Cortex of kidney (tissue), 1 donor: ENCODE measurements at places on chromosomes 5 and 9.

DNA sequence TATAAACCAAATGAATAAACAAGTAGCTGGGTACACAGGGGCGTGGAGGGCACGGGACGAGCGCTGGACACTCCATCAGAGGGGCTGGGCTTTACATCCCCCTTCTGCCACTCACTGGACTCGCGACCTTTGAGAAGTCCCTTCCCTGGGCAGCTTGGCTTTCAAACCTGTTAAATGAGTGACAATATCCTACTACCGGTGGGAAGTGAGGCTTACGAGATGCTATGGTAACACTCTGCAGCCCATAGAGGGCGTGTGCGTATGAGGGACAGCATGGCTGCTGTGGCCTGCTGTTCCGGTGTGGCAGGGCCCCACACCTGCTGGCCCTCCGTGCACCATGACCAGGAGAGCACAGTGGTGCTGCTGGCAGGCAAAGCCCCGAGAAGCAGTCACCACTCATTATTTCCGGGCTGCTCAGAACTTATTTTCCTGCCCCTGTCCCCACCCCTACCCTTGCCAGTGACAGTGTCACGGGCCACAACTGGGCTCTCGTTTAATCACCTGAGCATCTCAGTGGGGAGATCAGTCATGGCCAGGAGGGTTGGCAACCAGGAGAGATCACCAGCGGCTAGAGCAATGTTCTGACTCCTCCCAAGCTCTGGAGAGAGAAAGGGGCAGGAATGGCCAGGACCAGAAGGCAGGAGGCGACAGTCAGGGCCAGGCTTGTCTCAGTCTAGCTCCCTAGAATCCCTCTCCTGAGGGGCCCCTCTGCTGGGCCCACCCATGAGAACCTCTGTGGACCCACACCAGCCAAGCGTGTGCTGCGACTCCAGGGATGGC lies 10.5 kb downstream of the CLTB start:
- DNase-seq: no peak

DNA sequence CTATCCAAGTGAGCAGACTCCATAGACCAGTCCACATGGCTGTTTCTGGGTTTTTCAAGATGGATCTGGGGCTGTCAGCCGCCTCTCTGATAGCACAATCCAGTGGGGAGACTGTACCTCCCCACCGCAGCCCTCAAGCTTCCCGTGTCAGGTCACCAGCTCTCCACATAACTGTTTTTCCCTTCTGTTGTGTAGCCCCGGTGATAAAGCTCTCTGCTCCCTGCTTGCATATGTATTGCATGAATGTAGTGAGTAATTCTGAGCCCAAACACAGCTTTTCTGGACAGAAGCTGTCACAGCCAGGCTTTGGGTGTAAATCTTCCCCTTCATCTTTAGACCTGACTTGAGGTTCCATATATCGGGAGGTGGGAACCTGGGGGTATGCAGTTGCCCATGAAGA lies 23.1 kb upstream of the CFAP157 start:
- DNase-seq: no peak

GRCh38 chr9:122394265-122395125 lies 23.7 kb downstream of the PTGS1 start:
- no peak for DNase-seq

DNA sequence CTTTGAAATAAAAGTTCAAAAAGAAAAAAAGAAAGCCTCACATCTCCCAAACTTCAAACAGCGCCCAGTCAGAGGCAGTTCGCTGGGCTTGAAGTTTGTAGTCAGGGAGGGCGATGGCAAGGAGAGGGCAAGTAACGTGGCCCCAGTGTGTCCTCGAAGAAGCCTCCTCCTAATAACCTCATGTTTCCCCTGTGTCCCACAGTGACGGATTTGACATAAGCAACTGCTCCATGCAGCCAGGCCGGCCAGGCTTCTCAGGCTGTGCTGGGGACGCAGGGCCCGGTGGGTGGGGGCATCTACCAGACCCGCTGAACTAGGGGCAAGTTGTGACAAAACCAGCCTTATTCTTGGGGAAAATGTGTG lies 172.2 kb downstream of the ERCC6L2 start:
- DNase-seq: no peak

- no peak for DNase-seq
Observed at GRCh38 chr9:89598926-89599325, 5.9 kb upstream of the GADD45G start.

- DNase-seq: no peak
Observed at GRCh38 chr9:128048663-128049062, 18.5 kb downstream of the NAIF1 start.

GRCh38 chr5:170211575-170212334 lies 21.0 kb upstream of the C5orf58 start:
- DNase-seq: no peak

GRCh38 chr5:174188295-174188694 lies 142.8 kb downstream of the NSG2 start:
- DNase-seq: no peak

- no peak for DNase-seq
Observed at GRCh38 chr5:121378046-121378445, 473.6 kb upstream of the FTMT start.

DNA sequence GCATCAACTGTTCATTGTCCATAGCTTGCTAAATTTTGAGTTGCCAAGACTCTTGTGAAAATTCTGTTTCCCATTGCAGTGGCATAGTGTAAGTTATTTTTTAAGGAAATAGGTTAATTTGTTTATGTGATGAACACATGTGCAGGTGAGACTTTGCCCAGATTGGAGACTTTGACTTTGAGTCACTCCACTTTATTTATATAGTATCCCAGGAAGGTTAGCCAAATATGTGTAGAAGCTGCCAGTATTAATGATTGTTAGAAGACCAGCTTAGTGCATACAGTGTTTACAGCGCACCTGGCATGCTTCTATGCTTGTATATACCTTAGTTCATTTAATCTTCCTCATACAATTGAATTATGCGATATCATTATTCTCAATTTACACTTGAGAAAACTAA lies 51.0 kb downstream of the MTAP start:
- DNase-seq: no peak

DNA sequence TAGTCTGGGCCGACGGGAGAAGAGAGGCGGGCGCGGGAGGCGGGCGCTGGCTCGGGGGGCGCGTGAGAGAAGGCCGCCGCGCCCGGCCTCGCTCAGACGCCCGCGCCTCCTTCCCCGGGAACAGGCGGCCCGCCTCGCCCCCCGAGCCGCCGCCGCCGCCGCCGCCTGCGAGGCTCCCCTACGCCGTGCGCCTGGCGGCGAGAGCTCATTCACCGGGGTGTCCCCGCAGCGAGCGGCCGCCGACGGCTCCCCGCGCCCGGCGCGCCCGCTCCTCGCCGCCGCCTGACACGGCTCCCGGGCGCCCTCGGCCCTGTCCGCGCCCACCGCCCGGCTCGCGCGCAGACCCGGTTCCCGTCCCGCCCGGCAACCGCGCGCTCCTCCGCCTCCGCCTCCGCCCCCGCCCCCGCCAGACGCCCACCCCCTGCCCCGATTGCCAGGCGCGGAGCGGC lies at the start of gene GNAQ:
TSS of gene GNAQ (minus strand) at position 368 of the 449 bp plus-strand sequence. CDS start 576 bp downstream, outside the sequence.
- DNase-seq: no peak

GRCh38 chr5:3598769-3599211 lies 3.2 kb downstream of the IRX1 start:
- DNase-seq: no peak

DNA sequence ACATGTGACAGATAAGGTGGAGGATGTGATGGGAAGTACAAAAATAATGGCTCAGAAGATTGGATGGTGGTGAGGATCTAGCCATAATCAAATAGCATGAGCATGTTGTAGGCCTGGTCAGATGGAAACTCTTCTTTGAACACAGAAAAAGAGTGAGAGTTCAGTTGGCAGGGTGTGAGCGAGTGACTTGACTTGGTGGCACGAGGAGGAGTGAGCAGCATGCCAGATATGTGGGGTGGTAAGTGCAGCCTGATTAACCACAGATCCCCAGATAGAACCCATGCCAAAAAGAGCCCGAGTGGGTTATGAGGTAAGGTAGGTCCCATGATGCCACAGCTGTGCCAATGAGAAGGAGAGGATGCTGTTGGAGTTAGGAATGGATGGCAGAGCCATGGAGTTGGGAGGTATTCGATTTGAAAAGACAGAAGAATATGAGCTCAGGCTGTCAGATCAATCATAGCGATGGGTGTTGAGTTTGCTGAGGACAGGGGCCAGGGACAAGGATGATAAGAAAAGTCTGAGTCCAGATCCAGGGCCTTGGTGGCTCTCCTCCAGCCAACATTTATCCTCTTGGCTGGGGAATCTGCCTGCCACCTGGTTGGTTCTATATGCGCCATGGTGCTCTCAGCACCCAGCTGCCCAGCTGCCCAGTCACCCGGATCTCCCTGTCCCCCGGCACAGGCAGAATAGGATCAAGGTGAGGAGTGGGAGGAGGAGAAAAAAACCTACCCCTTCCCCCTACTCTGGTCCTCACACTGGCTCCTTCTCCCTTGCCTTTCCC lies 16.5 kb downstream of the GARNL3 start:
- DNase-seq: no peak

GRCh38 chr9:3434594-3434993 lies 91.2 kb downstream of the RFX3 start:
- no peak for DNase-seq

GRCh38 chr9:133347515-133347984 lies 381 bp downstream of the MED22 start:
- no peak for DNase-seq

GRCh38 chr9:128409978-128410377 lies 10.7 kb upstream of the CERCAM start:
- no peak for DNase-seq

DNA sequence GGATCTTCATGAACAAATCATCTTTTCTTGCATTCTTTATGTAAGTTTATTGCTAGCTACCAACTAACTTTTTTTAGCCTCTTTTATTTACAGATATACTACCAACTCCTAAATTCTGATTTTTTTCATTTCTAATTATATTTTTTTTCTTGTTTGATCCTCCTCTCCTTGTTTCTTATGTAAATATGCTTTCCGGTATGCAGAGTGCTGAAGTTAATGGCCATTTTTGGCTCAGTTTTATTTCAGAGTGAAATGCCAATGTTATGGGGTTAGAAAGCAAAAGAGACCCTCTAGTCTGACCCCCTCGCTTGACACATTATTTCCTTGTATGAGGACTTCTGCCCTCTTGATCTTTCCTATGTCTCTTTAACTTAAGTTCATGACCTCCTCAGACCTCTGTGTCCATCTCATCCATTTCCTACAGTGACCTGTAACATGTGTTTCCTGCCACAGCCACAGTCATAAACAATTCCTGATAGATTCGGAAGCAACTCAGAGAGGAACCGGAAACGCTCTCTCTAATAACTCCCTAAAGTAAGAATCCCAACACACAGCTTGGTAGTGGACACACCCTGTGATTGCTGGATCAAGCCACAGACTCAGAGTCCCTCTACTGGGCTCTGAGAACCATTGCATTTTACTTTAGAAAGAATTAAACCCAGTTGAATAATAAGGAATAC lies 42.9 kb upstream of the AFAP1L1 start:
- DNase-seq: no peak

DNA sequence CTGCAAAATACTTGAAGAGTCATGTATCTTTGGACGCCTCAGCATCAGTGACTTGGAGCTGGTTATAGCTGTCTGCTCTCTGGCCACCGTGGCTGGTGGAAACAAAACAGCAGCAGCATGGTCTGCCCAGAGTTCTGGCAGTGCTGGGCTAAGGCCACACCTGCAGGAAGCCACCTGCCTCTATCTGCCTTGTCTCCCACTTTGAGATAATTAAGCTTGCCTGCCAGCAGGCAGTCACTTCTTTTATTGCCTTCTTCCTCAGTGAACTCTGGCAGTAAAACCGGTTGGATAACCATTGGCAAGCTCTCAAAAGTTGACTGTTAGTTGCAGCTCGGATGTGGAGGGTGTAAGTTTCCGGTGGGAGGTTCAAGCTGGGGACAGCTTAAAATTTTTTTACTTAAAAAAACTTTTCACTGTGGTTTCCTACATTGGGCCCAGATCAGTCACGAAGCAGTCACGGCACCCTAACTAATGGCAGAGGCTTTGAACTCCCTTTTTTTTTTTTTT lies 4.9 kb downstream of the SMIM3 start:
- DNase-seq: no peak

- DNase-seq: no peak
Observed at GRCh38 chr9:107793541-107793940, 304.0 kb upstream of the KLF4 start.

DNA sequence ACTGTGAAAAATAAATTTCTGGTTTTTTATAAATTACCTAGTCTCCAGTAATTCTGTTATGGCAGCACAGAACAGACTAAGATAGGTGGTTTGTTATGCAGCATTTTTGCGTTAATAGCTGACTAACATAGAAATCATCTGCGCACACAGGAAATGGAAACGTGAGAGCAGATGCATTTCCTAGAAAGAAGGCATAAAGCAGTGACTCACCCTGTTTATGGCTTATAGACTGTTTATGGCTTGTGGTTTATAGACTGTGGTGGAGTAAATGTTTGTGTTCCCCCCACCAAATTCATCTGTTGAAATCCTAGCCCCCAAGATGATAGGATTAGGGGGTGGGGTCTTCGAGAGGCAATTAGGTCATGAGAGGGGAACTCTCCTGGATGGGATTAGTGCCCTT lies 18.3 kb upstream of the OSMR start:
- no peak for DNase-seq

GRCh38 chr9:107033966-107034365 lies 171.0 kb downstream of the ZNF462 start:
- no peak for DNase-seq

- DNase-seq: no peak
Observed at GRCh38 chr9:93051680-93052089, 6.8 kb upstream of the SUSD3 start.

DNA sequence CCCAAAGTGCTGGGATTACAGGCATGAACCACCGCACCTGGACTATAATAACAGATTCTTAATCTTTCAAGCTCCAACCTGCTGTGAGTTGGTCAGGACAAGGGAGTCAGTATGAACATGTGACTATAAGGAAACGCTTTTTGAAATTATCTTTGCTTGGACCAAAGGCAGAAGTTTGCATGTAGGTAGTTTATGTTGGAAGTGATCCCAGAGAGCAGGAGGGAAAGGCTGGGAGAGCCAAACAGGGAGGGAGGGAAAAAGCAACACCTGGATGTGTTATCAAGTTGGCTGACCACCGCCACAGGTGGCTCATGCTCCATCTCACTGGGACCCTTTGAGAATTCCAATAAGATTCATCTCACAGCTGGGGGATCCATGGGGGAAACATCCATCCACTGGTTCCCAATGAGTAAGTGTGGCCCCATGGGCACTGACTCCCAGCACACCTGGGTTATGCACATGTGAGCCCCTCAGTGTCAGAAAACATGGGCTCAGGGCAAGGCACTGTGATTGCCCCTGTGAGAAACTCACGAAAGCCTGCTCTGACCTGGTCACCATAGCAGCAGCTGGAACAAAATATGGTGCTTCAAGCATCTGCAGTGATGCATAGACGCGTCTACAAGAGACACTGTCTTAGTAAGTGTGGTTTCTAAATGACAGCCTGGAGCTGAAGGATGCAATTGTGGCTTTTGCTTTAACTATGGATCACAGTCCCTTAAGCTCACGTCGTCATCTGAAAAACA lies 62.1 kb downstream of the ARSB start:
- no peak for DNase-seq

- DNase-seq: no peak
Observed at GRCh38 chr5:107184066-107184465, 486.7 kb downstream of the EFNA5 start.

- no peak for DNase-seq
Observed at GRCh38 chr9:36154331-36154952, 14.7 kb upstream of the CCIN start.

GRCh38 chr9:71058660-71059059 lies 62.8 kb downstream of the TRPM3 start:
- DNase-seq: no peak

- DNase-seq: no peak
Observed at GRCh38 chr5:59449905-59450644, 443.5 kb downstream of the PDE4D start.

- DNase-seq: no peak
Observed at GRCh38 chr9:16521868-16522411, 348.5 kb downstream of the BNC2 start.

GRCh38 chr5:140321796-140322195 lies 18.9 kb upstream of the PFDN1 start:
- no peak for DNase-seq
